ENCODE measurements at places on chromosomes 6 and 20.

DNA sequence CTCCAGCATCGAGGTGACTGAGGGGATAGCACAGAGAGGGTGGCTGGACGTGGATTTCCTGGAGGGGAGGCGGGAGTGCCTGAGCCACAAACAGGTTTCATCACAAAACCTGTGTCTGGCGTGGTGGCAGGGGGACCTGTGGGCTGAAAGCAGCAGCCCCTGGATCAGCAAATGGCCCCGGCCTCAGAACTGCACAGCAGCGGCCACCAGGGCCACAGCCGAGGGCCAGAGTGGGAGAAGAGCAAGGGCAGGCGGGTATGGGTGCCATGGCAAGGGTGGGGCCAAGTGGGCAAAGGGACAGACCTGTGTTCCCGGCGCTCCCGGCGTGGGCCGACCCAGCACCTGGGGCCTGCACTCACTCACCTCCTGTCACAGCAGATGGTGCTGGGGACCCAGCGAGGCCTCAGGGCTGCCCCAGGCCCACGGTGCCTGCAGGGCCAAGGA is 19.0 kb downstream of the NTSR1 start:
- DNase-seq = no peak

DNA sequence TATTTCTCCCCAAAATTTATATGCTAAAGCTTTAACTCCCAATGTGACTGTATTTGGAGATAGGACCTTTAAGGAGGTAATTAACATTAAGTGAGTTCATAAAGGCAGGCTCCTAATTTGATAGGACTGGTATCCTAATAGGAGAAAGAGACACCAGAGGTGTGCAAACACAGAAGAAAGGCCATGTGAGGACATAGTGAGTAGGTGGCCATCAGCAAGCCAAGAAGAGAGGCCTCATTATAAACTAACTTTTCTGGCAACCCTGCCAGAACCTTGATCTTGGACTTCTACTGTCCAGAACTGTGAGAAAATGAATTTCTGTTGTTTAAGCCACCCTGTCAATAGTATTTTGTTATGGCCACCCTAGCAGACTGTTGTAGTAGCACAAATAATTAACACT is 177.9 kb upstream of the FUT9 start:
- DNase-seq = no peak

GRCh38 chr20:16189371-16189770 is 383.9 kb downstream of the KIF16B start:
- DNase-seq = no peak

DNA sequence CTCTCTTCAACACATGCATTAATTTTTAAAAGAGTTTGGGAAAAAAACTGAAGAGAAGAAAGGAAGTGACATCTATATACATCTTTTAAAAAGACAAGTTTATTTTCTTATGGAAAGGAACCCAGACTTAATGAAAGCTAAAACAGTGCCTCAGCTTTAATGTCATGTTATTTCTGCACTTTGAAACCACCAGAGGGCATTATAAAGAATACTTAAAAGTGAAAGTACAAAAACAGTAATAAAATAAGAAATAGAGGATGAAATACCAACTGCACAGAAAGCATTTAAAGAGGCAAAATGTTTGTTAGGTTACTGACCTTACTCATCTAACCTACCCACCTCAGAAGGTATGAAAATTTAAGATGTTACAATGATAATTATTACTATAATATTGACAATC is 98.8 kb downstream of the HUS1B start:
- no peak for DNase-seq

DNA sequence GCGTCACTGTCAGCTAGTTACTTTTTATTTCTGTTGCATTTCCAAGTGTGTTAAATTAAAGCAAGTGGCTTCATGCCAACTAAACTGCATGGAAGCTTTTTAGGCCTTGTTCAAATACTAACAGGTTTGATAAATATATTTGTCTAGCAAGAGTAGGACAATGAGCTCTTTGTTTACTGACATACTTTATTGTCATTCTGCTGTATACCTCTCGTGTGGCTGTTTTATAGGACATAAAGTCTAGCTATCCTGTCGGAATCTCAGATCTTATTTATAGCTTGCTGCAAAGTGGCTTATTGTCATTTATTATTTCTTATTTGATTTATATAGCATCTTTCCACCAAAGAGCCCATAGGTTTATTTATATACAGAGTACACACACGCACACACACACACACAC is 711.1 kb downstream of the KIF16B start:
- no peak for DNase-seq

DNA sequence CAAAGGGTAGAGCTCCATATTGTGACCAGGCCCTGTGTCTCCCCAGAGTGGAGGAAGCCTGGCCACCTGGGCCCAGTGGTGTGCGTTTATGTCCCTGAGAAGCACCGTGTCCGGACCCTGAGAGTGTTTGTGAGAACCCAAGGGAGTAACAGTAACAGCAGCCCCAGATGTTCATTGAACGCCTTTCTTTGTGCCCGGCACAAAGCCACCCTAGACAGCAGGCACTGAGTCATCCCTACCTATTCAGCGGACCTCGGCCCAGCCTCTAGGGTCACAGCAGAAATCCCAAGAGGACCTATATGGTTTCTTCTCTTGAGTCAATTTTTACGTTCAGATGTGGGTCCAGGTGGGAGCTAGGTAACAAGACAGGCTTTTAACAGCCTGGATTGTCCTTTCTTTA is 24.5 kb downstream of the BCAS4 start:
- no peak for DNase-seq

- DNase-seq = no peak
Observed at GRCh38 chr6:135149376-135149775, 31.7 kb upstream of the MYB start.

DNA sequence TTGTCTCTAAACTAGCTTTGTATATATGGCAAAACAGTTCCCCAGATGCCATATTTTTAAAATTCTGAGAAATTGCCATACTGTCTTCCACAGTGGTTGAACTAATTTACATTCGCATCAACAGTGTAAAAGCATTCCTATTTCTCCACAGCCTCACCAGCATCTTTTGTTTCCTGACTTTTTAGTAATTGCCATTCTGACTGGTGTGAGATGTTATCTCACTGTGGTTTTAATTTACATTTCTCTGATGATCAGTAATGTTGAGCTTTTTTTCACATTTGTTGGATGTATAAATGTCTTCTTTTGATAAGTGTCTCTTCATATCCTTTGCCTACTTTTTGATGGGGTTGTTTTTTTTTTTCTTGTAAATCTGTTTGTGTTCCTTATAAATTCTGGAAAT is 1222.7 kb upstream of the CITED2 start:
- no peak for DNase-seq

- DNase-seq = no peak
Observed at GRCh38 chr6:130900913-130901312, 73.7 kb downstream of the SMLR1 start.

GRCh38 chr6:112549749-112550148 is 202.6 kb downstream of the RFPL4B start:
- DNase-seq = no peak

DNA sequence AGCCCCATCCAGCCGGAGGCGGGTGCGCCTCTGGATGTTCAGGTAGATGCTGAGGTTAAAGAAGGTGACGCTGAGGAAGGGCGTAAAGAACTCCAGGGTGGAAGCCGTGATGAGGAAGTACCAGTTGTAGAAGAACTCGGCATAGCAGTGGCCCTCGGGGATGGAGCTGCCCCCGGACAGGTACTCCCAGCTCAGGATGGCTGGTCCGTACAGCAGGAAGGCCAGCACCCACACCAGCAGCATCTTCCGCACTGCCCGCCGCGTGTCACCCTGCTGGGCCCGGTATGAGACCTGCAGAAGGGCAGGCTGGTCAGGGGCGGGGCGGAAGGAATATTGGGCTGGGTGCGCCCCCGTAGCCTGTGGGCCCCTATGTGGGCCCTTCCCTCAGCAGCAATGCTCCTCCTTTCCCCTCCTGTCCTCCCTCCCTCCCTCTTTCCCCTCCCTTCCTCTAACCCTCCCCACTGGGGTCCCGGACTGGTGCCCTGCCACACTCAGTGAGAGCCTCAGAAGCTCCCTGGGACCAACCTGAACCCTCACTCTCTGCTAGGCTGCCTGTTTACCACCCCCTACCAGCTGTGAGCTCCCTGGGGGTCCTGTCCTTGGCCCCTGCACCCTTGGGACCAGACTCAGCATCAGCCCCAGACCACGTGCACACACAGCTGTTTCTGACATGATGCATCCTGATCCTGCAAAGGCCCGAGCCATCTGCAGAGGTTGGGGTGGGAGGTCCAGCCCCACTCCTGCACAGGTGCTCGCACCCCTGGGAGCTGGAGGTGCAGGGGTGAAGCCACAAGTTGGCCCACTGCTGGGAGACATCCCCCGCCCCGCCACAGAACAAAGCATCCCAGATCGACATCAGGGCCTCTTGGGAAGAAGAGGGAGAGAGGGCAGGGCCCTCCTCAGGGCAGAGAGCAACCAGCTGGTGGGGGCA is 3.2 kb downstream of the HRH3 start:
- DNase-seq = no peak

DNA sequence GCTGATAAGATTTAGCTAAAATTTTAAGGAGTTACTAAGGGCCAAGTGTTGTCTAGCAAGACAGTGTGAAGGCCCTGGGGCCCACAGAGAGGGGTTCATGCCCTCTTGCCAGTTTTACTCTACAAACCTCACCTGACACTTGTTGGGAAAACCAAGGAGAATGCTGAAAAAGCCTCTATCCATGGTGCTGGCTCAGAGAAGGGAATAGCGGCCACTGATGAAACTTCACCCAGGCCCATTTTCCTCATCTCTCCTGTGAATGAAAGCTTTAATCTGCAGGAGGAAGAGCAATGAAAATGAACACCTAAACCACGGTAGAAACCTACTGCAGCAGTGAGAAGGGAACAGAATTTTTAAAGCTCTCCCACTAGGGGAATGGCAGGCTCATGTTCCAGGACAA is 317.3 kb upstream of the CNR1 start:
- no peak for DNase-seq

- DNase-seq = no peak
Observed at GRCh38 chr20:41054070-41054846, 25.6 kb downstream of the TOP1 start.

DNA sequence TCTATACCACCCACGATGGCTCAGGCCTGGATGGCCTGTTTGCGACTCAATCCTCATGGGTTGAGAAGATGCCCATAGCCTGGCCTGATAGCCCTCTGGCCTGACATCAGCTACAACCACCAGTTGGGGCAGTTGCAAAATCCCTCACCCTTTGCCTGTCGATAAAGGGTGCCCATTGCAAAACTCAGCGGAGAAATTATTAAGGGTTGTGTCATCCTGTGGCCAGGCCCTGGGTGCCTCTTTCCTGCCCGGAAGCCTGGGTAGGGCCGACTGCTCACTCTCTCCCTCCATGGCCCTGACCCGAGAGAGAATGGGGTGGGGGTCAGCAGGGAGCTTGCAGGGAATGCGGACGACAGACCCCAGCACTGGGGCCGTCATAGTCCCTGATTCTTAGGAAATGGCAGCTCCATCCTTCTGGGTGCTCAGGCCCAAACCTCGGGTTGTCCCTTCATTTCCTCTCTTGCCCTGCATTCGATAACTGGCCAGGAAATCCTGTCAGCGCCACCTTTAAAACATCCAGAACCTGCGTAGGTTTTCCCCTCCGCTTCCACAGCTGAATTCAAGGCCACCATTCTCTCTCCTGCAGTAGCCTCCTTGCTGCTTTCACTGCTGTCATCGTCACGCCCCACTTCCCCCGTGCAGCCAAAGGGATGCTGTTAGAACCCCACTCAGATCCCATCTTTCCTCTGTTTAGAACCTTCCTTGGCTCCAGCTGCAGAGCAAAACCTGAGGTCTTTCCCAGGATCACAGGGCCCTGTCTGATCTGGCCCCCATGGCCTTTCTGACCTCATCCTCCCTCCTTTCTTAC is 31.1 kb downstream of the CEBPB start:
- no peak for DNase-seq

GRCh38 chr20:54717983-54718382 is 242.6 kb downstream of the DOK5 start:
- no peak for DNase-seq

- no peak for DNase-seq
Observed at GRCh38 chr6:106079961-106080762, 6.0 kb upstream of the PRDM1 start.

- no peak for DNase-seq
Observed at GRCh38 chr20:39775110-39775509, 813.0 kb downstream of the DHX35 start.

- DNase-seq = no peak
Observed at GRCh38 chr20:2739042-2739398, 46.4 kb downstream of the EBF4 start.

DNA sequence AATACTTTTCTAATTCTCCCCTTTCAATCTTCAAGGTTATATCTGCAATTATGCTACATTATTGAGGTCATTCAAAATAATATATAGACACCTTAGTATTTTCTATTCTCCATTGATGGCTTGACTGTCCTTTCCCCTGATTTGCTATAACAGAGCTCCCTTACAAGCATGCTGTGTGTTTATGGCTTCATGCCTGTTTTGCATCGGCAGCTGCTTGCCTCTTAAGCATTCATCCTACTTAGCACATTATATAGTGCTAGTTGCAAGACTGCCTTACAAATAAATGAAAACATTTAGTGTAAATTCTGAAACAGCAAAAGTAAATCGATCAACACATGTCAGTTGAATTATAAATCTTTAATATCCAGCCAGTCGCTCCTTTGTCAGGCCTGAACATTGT is 476.2 kb upstream of the POU3F2 start:
- no peak for DNase-seq

GRCh38 chr6:128446497-128446896 is 73.9 kb downstream of the PTPRK start:
- DNase-seq = no peak

DNA sequence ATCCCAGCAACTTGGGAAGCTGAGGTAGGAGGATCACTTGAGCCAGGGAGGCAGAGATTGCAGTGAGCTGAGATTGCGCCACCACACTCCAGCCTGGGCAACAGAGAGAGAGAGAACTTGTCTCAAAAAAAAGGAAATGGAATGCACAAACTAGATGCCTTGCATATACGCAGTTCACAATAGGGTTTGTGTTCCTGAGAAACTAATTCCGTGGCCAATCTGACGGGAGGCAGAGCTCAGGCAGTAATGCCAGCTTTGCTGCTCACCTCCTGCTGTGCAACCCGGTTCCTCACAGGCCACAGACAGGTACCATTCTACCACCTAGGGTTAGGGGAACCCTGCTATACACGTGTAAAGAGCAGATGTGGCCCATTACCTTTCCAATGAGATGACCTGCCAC is 1.4 kb downstream of the CDK5RAP1 start:
- no peak for DNase-seq

Data from activated CD8-positive, alpha-beta memory T cell treated with anti-CD3 and anti-CD28 coated beads for 1 hour (primary cell).